Hematopoietic multipotent progenitor cell treated with erythropoietin and hydrocortisone succinate and interleukin-3 and kit ligand, for 15 days (in vitro differentiated cells): ENCODE measurements at places on chromosomes 3 and 15.

DNA sequence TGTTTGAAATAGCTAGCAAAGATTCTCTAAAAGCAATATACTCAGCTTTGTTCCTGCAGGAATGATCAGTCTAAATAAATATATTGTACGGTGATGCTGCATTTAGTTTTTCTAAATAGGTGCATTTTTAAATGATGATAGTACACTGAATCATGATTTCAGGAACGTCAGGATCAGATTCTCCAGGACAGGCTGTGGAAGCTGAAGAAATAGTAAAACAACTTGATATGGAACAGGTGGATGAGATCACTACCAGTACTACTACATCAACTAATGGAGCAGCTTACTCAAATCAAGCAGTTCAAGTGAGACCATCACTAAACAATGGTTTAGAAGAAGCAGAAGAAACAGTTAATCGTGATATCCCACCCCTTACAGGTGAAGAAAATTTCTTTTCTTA, 46.3 kb upstream of the EIF3J start:
- no peak for DNase-seq

DNA sequence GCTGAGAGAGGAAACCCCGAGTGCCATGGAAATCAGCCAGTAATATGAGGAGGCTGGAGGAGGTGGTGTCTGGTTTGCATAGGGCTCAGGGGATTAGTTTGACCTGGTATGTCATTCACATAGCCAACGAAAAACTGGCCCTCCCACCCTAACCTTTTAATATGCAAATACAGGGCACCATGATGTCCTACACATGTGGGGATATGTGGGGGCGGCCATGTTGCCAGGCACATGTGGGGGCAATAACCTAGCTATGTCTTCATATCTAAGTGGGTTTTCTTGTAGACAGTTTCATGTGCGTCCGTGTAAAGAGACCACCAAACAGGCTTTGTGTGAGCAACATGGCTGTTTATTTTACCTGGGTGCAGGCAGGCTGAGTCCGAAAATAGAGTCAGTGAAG, 110.1 kb downstream of the MOBP start:
- DNase-seq: no peak

GRCh38 chr15:70362350-70362749, 264.6 kb upstream of the TLE3 start:
- DNase-seq: no peak

GRCh38 chr3:106534206-106534605, 665.4 kb upstream of the CBLB start:
- no peak for DNase-seq

- no peak for DNase-seq
Observed at GRCh38 chr3:45943207-45943846, at the start of gene CXCR6. Gene CXCR6, plus strand, starts transcription at chr3:45943464. Its CDS starts 3,018 bp downstream, at chr3:45946482.
